Fibroblast of villous mesenchyme (primary cell): ENCODE measurements at places on chromosomes 11 and 22. TPM values are rescaled to one million over a fixed set of nuclear protein-coding genes. Genes with fewer than 3 reads are reported as not detected.

DNA sequence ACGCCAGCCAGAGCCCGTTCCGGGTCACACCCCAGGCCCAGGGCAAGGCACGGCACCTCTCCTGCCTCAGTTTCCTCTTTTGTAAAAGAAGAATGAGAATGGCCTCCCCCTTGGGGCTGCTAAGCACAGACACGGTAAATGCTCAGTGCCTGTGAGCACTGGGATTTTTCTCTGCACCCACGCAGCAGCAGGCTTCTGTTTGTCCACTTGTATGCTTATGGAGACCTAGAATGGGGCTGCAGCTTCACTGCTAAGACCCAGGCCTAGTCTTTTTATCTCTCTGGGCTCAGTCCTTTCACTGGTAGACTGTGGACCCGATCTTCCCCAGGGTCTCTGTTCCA lies 1327.9 kb downstream of the TBC1D22A start:
- no peak for DNase-seq

The LGR4 gene
- 11.2 and 12.2 TPM in 2 replicates for total RNA-seq

DNA sequence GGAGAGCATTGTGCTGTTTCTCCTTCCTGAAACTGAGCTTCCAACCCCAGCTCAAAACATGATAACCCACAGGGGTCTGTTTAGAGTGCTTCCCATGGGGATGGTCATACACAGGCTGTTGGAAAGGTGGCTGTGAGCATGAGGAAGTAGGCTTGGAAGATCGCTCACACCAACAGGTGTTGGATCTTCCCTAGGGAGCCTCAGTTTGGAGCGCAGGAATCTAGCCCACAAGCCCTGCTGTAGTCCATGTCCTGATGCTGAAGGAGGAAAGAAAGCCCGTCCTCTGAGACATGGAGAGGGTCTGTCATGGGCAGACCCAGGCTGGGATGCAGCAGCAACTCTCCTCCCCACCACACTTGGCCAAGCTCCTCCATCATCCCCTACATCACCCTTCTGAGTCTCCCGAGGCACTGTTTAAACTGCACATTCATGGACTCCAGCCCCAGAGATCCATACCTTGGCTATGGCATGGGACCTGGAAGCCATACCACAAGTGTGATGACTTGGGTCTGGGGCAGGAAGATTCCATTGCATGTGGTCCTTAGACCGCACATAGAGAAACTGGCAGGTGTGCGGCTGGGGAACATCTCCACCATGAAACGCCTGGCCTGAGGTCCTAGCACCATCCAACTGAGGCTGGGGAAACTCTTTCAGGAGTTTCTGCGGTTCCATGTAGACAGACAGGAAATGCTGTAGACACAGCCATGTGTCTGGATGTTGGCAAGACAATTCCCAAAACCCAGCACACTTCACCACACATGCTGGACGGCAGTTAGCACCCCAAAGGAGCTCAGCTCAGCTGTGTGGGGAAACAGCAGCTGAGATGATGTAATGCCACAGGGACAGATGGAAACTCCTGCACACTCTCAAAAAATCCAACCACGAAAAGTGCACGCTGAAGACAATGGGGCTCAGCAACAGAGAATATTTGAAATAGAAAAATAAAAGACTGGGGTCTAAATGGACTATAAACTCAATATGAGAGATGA lies 27.6 kb upstream of the TTC12 start:
- DNase-seq = peak; percentile 65

DNA sequence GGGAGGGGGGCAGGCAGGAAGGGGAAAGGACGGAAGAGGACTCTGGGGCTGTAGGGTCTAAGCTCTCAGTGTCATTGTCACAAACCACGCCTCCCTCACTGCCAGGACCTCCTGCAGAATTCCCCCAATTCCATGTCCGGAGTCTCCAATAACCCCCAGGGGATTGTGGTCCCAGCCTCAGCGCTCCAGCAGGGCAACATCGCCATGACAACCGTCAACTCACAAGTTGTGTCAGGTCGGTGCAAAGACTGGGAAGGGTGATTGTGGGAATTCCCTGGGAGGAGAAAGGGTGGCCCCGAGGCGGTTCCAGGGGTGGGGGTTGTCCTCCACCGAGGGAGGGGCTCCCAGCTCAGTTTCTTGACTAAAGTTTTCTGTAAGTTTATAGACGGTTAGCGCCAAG lies 86.0 kb downstream of the FEZ1 start:
- no peak for DNase-seq

DNA sequence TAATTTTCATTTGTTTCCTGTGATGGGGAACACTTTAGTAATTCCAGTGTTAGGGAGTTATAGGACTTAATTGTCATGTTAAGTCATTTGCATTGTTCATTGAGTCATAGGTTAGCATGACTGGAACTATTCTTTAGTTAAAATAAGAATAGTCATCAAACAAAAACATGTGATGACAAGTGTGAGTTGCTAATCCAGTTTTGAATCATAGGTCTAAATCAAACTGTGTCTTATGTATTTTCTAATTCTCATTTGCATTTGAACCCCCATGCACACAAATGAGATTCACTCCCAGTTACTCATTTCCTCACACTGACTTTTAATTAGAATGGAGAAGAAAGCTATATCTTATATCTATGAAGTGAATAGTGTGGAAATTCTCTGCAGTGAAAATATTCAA lies 405.6 kb downstream of the LRRC4C start:
- no peak for DNase-seq

- DNase-seq = peak; percentile 82
Observed at GRCh38 chr22:31611061-31611760, 50.8 kb downstream of the PISD start.

The ROBO4 gene
- total RNA-seq = under 0.01 and 0.86 TPM in 2 replicates

The WBP2NL gene
- total RNA-seq = 0.32 and 0.43 TPM in 2 replicates

DNA sequence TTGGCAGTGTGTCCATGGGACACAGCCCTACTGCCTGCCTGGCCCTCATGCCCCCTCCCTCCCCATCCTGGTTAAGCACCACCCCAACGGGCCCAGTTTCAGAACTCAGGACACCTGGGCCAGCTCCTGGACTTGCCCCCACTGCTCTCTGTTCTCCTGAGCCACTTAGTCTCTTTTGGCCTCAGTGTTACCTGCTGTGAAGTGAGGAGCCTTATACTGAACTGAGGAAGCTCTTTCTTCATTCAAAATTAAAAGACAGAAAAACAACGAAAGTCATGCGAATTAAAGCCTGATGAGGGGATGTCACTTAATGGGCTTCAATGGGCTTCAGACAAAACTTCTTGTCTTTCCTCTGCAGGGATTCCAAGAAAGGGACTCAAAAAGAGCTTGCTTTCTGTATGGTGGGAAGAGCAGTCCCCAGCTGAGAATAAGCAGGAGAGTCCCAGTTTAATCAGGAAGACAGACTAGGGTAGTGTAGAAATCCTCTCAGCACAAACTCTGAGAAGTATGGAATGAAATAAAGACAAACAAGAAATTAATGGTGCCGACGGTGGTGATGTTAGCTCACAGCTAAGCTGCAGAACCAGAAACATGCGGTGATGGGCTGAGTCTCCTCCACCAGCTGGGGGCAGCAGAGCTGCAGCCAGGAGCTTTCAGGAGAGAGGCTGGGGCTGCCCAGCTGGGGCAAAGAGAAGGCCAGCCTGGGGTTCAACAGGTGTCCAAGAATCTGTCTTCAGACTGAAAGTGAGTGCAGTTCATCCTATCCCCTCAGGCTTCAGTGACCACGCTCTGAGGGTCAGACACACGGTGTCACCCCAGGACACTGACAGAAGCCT lies 101.0 kb downstream of the GGTLC2 start:
- peak; percentile 7 for DNase-seq

The MS4A3 gene
- not detected in 2 replicates for total RNA-seq

GRCh38 chr11:2813141-2813908 lies 72.2 kb downstream of the CDKN1C start:
- peak; percentile 74 for DNase-seq

- no peak for DNase-seq
Observed at GRCh38 chr11:28833169-28833568, 725.0 kb downstream of the METTL15 start.

- DNase-seq = peak; percentile 41
Observed at GRCh38 chr11:121249039-121249663, 43.4 kb upstream of the SC5D start.

- DNase-seq = peak; percentile 72
Observed at GRCh38 chr11:33912405-33913361, 20.8 kb upstream of the LMO2 start.

The FHIP1B gene
- total RNA-seq = 13.5 and 15.1 TPM in 2 replicates

GRCh38 chr11:106231591-106231990 lies 154.1 kb downstream of the AASDHPPT start:
- DNase-seq = peak; percentile 16

DNA sequence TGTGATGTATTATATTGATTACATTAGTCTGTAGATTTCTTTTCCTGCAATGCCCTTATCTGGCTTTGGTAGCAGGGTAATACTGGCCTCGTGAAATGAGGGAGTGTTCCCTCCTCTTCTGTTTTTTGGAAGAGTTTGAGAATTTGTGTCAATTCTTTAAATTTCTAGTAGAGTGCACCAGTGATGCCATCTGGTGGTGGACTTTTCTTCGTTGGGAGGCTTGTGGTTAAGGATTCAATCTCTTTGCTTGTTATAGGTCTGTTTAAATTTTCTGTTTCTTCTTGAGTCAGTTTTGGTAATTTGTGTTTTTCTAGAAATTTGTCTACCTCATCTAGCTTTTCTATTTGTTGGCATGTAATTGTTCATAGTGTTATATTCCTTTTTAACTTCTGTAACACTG lies 18.9 kb downstream of the SHANK3 start:
- peak; percentile 56 for DNase-seq

GRCh38 chr11:120055646-120056045 lies 82.3 kb downstream of the TRIM29 start:
- DNase-seq = no peak

GRCh38 chr11:64305691-64306562 lies 603 bp downstream of the ESRRA start:
- DNase-seq = peak; percentile 51

DNA sequence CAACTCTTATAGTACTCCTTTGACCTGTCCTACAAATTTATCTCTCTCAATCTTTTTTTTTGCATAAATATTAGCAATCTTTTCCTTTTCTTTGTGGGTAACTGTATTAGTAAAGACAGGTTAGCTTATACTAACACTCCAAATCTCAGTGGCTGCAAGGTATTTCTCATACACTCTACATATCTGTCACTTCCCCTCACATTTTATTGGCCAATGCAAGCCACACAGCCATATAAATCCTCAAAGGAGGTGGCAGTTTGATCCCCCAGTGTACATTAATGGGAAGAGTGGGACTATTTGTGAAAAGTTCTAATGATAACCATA lies 42.6 kb upstream of the EED start:
- DNase-seq = no peak

- DNase-seq = no peak
Observed at GRCh38 chr22:27438271-27438980, 363.1 kb downstream of the MN1 start.

The HTR3B gene
- total RNA-seq = not detected in 2 replicates

DNA sequence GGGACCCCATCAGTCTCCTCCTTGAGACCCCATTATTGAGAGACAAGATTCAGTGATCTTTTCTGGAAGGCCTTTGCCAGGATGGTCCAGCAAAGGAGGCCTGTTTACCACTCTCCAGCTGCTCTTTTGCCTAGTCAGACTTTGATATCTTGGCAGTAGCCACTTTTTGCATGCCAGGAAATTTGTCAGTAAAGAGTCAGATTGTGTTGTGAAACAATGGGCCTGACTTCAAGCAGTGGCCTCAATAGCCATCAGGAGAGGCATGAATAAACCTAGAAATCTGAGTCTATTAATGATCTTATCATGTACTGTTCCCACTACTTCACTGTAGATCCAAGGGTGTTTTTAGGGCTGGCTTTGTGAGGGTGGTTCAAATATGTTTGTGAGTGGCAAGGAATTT lies 479.4 kb downstream of the JRKL start:
- DNase-seq = no peak

The TMEM86A gene
- total RNA-seq = 0.32 and 0.43 TPM in 2 replicates

- DNase-seq = no peak
Observed at GRCh38 chr11:43709689-43710088, 29.2 kb downstream of the HSD17B12 start.

The RBMXL2 gene
- total RNA-seq = under 0.01 TPM in 1 of 2 replicates, not detected in the other

DNA sequence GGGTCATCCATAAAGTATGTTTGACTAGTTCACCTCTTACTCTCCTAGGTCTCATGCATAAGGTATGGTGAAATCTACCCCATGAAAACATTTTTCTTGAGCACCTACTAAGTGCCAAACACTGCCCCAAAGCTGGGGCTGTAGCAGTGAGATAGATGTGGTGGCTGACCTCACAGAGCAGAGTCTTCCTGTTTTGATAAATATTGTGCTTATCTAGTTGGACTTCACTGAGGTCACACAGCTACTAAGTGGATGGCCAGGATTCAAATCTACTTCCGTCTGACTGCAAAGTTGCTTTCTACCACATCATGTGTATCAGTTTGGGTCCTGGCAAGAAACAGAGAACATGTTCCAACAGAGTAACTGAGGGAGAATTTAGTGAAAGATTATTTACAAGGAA lies 6.4 kb upstream of the HTATIP2 start:
- DNase-seq = no peak

DNA sequence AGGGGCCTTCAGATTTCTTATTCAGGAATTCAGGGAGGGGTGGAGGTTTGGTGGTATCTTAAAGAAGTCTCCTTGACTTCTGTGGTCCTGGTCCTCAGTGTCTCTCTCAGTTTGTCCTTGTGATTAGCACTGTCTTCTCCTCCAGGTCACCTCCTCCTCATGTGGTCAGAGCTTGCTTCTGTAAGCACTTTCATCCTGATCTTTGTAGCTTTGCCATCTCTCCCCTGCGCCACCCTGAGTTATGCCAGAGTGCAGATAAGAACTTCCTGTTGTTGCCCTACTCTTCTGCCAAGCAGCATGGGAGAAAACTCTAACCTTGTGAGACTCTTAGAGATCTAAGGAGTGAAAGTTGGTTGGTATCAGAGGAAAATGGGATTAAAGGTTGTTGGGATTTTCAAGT lies 30.9 kb downstream of the MICAL2 start:
- no peak for DNase-seq

The PDGFD gene
- 4.8 and 6.9 TPM in 2 replicates for total RNA-seq

The SLC37A2 gene
- total RNA-seq = 0.97 and 1.7 TPM in 2 replicates

DNA sequence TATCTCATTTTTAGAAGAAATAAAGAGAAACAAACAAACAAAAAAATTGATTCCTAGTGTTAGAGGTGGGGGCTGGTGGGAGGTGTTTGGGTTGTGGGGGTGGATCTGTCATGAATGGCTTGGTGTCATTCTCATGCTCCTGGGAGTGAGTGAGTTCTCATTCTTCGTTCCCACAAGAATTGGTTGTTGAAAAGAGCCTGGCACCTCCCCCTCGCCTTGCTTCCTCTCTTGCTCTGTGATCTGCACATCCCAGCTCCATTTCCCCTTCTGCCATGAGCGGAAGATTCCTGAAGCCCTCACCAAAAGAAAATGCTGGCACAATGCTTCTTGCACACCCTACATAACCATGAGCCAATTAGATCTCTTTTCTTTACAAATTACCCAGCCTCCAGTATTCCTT lies 277.8 kb downstream of the ST3GAL4 start:
- DNase-seq = no peak

DNA sequence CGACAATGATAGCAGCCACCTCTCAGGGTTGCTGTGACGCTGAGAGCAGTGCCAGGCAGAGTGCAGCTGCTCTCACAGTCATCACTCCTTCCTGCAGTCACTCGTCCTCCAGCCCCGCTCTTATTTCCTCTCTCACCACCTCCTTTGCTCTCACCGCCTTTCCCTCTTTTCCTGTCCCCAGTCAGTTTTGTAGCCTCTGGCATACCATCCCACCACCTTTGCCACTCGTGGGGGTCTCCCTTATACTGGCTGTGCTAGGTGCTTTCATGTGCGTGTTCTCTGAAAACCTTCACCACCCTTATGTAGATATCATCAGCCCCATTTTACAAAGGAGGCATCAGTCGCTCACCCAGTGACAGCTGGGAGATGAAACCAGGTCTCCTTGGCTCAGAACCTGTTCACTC lies 19.3 kb upstream of the ST3GAL4 start:
- DNase-seq = no peak
